ENCODE measurements at places on chromosomes 3 and 15.

DNA sequence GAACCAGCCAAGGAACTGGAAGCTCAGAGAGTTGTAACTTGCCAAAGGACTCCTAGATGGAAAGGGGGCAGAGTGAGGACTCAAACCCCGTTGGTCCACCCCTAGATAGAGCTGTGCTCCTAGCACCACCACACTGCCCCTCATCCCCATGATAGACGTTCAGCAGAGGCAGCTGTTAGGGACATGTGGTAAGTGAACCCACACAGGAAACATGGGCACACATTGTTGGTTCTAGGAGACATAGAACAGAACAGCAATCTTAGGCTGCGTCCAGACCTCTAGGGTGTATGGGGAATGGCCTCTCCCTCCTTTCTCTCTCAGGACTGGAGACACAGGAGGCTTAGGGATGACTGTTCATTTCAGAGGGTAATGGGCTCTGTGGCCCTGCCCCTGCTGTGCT is 102.7 kb downstream of the ANP32A start:
- no peak for DNase-seq

- no peak for DNase-seq
These were observed 37.9 kb downstream of the PPCDC start for GRCh38 chr15:75061272-75061671.

DNA sequence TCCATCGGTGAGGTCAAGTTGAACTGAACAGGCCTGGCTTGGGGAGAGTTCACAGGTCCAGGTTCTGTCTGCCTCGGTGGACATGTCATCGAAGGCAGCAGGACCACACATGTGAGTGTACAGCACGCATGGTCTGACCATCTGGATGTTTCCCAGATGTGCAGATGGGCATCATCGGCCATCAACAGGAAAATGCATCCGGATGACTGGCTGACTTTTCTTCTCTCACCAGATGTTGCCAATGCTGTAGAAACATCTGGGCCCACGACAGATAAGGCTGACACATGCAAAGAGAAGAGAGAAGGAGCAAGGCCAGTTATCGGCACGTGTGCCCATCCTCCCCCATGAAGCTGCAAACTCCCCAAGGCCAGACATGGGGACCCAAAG is 45.1 kb downstream of the NOX5 start:
- no peak for DNase-seq

- DNase-seq = no peak
These were observed 89.5 kb downstream of the DHX30 start for GRCh38 chr3:47892286-47893040.

GRCh38 chr3:119582178-119582577 is 2.9 kb downstream of the ADPRH start:
- DNase-seq = no peak

DNA sequence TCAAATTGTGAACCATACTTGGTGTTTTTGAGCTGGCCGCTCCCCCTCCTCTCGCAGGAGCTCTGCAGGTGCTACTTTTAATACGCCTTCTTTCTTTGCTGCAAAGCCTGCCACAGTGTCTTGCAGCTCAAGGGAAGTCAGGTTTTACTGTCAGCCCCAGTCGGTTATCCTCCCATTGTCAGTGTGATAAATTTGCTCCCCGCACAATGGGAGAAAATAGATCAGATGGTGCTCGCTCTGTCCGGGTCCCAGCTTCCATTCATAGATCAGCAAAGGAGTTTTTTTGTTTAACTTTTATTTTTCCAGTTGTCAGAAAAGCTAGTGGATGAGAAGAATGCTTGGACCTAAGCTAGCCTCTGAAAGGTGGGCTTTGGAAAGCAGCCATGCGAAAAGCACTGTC is 207.7 kb downstream of the RYR3 start:
- DNase-seq = no peak

DNA sequence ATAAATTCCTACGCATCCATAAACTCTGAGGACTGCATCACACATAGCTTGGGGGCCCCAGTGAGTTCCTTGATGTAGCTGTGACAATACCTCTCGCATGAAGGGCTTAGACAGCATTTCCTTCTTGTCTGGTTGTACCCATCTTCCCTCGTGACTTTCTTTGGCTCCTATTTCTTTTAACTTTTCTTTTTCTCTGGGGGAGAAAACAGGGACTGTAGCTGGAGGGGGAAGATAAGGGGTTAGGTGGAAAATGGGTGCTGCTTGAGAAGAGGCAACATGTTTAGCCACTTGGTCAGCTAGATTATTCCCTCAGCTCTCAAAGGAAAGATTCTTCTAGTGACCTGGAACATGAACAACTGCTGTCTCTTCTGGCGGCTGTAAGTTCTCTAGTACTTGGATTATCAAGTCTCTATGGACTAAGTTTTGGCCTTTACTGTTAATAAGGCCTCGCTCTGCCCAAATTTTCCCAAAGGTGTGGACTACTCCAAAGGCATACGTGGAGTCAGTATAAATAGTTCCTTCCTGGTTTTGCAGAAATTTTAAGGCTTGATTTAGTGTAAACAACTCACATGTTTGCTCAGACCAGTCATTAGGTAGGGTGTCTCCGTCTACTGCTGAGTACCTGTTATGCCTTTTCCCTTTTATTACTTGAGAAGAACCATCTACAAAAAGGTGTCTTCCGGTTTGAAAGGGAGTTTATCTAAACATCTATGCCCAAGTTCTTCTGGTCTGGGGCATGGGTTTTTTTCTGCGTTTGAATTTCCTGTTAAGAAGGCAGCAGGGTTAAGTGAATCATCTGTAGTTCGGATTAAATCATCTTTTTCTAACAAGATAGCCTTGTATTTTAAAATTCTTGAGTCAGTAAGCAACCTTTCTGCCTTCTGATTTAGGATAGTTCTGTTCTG is 21.0 kb upstream of the ATG7 start:
- no peak for DNase-seq

- DNase-seq = no peak
These were observed 18.6 kb downstream of the PIK3R4 start for GRCh38 chr3:130728037-130728436.

- DNase-seq = no peak
These were observed 319.1 kb downstream of the ZPLD1 start for GRCh38 chr3:102753901-102754300.

GRCh38 chr15:39851500-39852092 is 68.5 kb downstream of the GPR176 start:
- DNase-seq = no peak

- peak; percentile 63 for DNase-seq
These were observed 1.9 kb downstream of the CHST2 start for GRCh38 chr3:143121241-143122088.

GRCh38 chr15:29105151-29105854 is 164.3 kb downstream of the NSMCE3 start:
- DNase-seq = no peak

DNA sequence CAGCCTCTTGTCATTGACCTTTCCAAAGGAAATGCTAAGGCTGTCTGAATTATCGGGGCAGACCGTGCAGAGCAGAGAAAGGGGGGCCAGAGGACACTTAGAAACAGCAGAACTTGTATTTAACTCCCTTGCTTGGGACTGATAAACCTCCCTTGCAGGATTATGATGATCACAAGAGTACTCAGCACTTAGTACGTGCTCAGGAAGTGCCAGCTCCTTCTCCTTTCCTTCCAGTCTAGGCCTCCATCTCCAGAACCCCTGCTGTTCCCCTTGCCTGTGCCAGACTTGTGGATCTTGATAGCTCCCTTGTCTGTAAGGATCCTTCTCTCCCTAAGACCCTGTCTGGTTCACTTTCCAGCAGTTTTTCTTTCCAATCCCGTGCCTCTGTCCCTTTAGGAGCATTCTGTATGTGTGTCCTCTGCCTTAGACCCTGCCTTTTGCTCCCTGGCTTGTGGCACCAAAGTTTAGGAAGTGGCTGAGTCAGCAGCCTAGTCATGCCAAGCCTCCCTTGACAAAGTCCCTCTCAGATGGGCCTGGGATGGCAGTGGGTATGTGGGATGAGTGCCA is 747 bp downstream of the SORD start:
- no peak for DNase-seq

DNA sequence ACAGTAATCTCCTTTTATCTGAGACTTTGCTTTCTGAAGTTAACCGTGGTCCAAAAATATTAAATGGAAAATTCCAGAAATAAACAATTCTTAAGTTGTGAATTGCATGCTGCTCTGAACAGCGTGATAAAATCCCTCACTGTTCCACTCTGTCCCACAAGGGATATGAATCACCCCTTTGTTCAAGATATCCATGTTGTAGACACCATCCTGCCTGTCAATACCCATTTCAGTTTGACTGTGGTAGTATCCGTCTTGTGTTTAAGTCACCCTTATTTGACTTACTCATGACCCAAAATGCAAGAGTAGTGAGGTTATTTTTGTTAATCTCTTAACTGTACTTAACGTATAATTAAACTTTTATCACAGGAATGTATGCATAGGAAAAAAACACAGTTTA is 435.0 kb downstream of the SHQ1 start:
- DNase-seq = no peak

- DNase-seq = no peak
These were observed 171.1 kb upstream of the PROK2 start for GRCh38 chr3:71956069-71956340.

- DNase-seq = no peak
These were observed 27.0 kb downstream of the CHCHD6 start for GRCh38 chr3:126731044-126731443.

DNA sequence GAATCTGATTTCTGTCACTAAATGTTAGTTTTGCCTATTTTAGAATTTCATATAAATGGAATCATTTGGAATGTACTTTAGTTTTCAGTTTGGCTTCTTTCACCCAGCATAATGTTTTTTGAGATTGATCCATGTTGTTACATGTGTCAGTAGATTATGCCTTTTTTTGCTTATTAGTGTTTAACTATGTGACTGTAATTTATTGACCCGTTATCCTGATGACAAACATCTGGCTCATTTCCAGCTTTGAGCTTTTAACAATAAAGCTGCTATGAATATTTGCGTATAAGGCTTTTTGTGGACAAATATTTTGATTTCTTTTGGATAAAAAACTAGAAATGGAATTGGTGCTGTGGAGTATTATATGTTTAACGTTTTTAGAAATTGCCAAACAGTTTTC is 254.5 kb upstream of the CFAP20DC start:
- no peak for DNase-seq

DNA sequence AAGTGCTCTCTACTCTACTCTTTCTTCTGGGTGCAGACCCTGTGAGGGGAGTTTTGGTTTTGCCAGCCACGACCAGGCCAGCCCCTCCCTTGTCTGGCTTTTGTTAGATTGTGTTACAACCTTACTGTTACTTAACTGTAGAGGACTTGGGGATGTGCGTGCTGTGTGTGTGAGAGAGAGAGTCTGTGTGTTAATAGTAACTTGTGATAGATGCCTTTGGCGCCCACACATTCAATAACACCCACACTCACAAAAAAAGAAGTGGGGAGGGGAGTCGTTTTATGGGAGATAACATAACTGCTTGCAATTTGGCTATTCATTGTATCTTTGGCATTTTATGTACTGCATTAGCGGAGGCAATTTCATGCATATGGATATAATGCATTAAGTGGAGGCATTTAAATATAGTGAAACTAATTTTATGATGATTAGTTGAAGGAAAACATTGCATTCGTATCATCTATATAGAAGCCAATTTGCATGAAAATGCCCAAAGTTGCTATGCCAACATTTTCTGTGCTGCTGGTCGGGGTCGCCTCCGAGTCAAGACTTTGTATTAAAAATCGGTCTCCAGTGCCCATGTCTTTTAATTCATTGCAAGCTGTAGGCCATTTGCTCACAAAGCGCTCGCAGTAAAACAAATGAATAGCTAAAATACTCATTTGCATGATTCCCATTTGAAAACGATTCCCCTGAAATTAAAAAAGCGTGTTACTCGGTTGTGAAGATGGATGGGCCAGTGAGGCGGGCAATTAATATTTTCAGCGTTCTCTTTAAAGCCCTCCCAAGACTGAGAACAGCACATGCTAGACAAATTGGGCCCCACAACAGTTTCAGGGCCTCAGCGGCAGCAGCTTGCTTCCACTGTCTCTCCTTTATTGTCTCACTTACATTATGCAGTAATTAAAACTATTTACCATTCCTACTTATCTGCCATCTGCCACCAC is 158.5 kb upstream of the SMAD3 start:
- DNase-seq = no peak

GRCh38 chr3:119555309-119555735 is 4.1 kb downstream of the CD80 start:
- no peak for DNase-seq

DNA sequence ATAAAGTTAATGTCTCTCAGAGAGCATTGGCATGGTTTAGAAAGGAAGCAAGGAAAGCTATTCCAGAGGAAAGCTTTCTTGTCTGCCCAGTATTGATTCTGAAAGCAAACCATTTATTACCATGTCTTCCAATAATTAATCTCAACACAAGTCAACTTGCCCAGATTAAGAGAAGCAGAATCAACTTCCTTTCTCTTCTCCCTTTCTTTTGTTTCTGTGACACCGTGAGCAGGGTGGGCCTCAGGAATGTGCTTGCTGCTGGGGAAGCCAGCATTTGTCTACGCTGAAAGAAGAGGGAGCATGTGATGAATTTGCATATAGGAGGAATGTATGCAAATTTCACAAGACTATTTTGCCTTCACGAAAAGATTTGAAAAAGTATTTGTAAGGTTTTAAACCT is 368.6 kb upstream of the ROPN1 start:
- no peak for DNase-seq

GRCh38 chr3:8846176-8846575 is 76.8 kb upstream of the OXTR start:
- DNase-seq = no peak

- no peak for DNase-seq
These were observed 10.3 kb upstream of the LMAN1L start for GRCh38 chr15:74802290-74802689.

- DNase-seq = no peak
These were observed 21.2 kb upstream of the CRBN start for GRCh38 chr3:3200632-3201212.

- DNase-seq = peak; percentile 93
These were observed at the start of gene BCL6 for GRCh38 chr3:187745201-187746058. TSS of gene BCL6 (minus strand) at chr3:187745468. CDS start at chr3:187733693, 11,775 bp downstream.

DNA sequence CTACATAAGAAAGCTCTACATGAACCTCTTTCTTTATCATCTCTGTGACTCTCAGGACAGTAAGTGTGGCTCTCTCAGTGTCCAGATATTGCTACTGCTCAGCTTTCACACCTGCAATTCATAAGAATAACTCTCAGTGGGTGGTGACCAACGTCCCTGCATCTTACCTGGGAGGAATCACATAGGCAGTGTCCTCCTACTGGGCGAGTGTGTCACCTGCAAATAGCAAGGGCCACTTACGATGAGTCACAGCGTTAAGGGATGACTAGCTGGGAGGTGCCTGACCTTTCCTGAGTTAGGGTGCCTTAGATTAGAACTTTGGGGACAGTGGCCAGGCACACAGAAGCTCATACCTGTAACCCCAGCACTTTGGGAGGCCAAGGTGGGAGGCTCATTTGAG is 90.8 kb upstream of the C3orf80 start:
- no peak for DNase-seq

DNA sequence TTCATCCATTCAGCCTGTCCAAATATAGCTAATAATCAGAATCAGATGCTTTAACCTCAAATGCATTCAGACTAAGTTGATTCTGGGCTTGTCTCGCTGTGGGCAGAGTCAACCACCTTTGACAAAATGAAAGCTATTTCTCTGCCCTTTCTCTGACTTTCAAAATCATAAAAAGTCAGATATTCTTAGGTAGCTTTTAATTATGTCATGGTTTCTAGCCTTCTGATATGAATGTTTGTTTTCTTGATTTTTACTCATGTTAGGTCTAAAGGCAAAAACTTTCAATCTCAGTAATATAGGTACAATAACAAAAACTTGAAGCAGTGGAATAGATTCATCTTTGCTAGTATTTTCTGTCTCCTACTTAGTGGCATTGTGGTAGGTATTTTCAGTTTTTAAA is 25.3 kb upstream of the C15orf61 start:
- DNase-seq = no peak

- DNase-seq = no peak
These were observed 12.4 kb downstream of the RTF1 start for GRCh38 chr15:41429003-41429890.

GRCh38 chr15:88703533-88703932 is 64.7 kb downstream of the ISG20 start:
- DNase-seq = no peak

Measured in CD8-positive, alpha-beta T cell (primary cell).